ENCODE measurements at places on chromosomes 6 and 20. TPM values are rescaled to one million over a fixed set of nuclear protein-coding genes. Genes with fewer than 3 reads are reported as not detected.

Gene TRIM15
- not detected for polyA plus RNA-seq

Gene CPXM1
- polyA plus RNA-seq, result 0.64 TPM

Gene FNDC11
- 1.8 TPM for polyA plus RNA-seq

Gene SAMD3
- polyA plus RNA-seq, result 3.0 TPM

Gene SPTLC3
- polyA plus RNA-seq, result 0.50 TPM

Gene GNRH2
- polyA plus RNA-seq, result not detected

Gene KHDC1
- polyA plus RNA-seq, result 1.0 TPM

Gene TFAP2D
- polyA plus RNA-seq, result not detected

Gene XKR7
- polyA plus RNA-seq, result 0.02 TPM

Gene ASIP
- polyA plus RNA-seq, result 1.7 TPM

Gene OR2H1
- not detected for polyA plus RNA-seq

Gene VSTM2L
- 1.7 TPM for polyA plus RNA-seq

Gene BTNL2
- not detected for polyA plus RNA-seq

Gene LSM14B
- polyA plus RNA-seq, result 15.0 TPM

DNA sequence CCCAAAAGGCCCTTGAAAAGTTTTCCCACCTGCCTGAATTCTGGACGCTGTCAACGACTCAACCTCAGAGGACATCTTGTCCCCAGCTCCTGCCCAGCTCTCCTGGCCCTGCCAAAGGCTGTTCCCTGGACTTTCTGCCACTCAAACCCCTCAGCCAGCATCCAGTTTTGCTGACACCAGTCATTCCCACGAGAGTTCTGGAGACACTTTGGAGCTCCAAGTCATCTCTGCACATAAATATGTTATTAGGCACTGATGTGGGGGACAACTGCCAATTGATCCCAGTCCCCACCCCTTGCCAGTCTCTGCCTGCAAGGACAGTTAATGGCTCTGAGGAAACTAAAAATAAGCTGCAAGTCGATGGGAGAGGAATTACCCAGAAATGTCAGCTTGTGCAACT, 38.9 kb upstream of the KCNB1 start:
- H3K36me3 ChIP-seq, result no peaks in the 10 kb centered on the region
- H3K27me3 ChIP-seq, result no peaks in the 10 kb centered on the region
- no peak overlapping the region for H3K27ac ChIP-seq

GRCh38 chr20:1323830-1324597, 4.9 kb downstream of the SDCBP2 start:
- H3K27me3 ChIP-seq, result no peaks in the 10 kb centered on the region
- peak overlapping the region; percentile 99 for H3K27ac ChIP-seq
- peaks cover 8% of the 10 kb centered on the region for H3K36me3 ChIP-seq
- DNase-seq, result peak; percentile 64
- H3K4me3 ChIP-seq, result no peak overlapping the region

- H3K4me1 ChIP-seq, result peaks cover 34% of the 10 kb centered on the region
- H3K36me3 ChIP-seq, result peaks cover 66% of the 10 kb centered on the region
- no peak overlapping the region for H3K4me3 ChIP-seq
- no peaks in the 10 kb centered on the region for H3K27me3 ChIP-seq
- no peak overlapping the region for H3K27ac ChIP-seq
- no peak for DNase-seq
Observed at GRCh38 chr6:3737831-3738210, 13.7 kb downstream of the PXDC1 start.

GRCh38 chr6:142842418-142843261, 102.3 kb downstream of the HIVEP2 start:
- H3K36me3 ChIP-seq, result no peaks in the 10 kb centered on the region
- H3K27me3 ChIP-seq, result no peaks in the 10 kb centered on the region
- DNase-seq, result no peak
- H3K27ac ChIP-seq, result peak overlapping the region; percentile 77
- H3K4me1 ChIP-seq, result peaks cover 94% of the 10 kb centered on the region

DNA sequence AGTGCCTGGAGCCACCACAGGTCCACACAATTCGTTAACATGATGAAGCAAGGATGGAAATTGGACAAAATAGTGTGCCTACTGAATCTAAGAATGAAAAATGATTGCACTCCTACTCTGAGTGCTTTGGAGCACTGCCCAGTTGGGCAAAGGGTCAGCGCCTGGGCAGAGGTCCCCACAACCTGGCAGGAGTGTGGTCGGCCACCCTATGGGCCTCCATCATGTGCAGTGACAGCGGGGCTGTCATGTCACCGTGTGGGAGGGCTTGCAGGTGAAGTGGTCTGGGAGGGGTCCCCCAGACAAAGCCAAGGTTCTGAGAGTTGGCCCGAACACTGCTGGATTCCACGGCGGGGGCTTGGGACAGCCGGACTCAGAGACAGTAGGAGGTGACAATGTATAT, 36.2 kb upstream of the CD93 start:
- no peak overlapping the region for H3K27ac ChIP-seq
- H3K4me3 ChIP-seq, result no peak overlapping the region
- H3K36me3 ChIP-seq, result no peaks in the 10 kb centered on the region
- H3K27me3 ChIP-seq, result no peaks in the 10 kb centered on the region
- H3K4me1 ChIP-seq, result peaks cover 69% of the 10 kb centered on the region

DNA sequence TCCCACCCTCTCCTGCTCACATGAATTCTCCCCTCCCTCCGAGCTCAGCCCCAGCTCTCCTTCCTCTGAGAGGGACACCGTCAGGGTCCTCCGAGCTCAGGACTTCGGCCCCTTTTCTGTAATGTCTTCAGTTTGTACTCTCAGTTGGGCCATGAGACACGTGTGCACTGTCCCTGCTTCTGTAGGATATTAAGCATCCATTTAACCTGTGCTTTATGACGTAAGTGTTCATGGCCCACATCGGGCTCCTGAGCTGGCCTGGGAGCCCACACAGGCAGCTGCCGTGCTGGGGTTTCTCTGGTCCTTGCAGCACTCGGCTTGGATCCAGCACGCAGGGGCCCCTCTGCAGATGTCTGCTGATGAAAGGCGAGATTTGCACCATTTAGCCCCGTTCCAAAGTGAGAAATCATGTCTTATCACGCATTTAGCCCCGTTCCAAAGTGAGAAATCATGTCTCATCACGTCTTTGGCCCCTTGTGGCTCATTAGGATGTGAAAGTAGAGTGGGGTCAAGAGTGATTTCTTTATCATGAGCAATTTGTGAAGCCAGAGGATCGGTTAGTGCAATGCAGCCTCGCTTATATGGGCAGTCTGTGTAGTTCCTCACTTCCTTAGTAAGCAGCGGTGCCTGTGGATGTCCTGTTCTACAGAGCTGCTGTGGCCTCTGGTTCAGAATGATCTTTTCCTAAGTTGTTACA, 25.3 kb downstream of the DUSP22 start:
- H3K36me3 ChIP-seq, result no peaks in the 10 kb centered on the region
- H3K27ac ChIP-seq, result peak overlapping the region; percentile 42
- H3K4me1 ChIP-seq, result peaks cover 11% of the 10 kb centered on the region
- DNase-seq, result peak; percentile 79

DNA sequence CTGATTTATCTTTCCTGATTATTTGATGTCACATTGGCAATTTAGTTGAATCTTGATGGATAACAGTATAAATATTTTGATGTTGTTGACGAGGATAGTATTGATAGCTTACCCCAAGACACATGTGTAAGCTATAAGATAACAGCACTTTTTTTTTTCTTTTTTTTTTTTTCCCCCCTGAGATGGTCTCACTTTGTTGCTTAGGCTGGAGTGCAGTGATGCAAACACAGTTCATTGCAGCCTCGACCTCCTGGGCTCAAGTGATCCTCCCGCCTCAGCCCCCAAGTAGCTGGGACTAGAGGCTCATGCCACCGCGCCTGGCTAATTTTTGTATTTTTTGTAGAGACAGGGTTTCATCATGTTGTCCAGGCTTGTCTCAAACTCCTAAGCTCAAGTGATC, 21.8 kb downstream of the MYO6 start:
- H3K27ac ChIP-seq, result no peak overlapping the region
- DNase-seq, result no peak
- H3K27me3 ChIP-seq, result no peaks in the 10 kb centered on the region
- no peaks in the 10 kb centered on the region for H3K4me1 ChIP-seq
- no peak overlapping the region for H3K4me3 ChIP-seq

DNA sequence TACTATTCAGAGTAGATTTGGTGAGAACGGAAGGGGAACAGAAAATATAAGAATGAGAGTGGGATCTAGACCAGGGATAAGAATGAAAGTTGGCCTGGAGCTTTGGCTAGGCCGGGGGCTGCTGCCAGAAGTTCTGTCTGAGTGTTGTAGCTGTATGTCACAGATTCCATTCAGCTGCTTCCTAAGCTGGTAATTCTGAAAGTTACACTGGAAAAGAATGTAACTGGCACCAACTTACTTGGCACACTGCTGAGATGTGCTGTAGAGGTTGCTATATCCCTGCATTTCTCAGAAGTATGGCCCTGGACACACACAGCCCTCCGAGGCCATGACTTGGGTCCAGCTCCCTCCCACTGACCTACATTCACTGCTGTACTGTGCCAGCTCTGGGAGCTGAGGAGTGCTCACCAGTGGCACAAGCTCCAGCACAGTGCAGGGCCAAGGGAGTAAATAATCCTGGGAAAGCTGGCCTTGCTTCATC, 25.8 kb upstream of the TMEM217 start:
- H3K4me3 ChIP-seq, result no peak overlapping the region
- no peaks in the 10 kb centered on the region for H3K27me3 ChIP-seq
- DNase-seq, result no peak
- H3K36me3 ChIP-seq, result peaks cover 52% of the 10 kb centered on the region
- H3K4me1 ChIP-seq, result no peaks in the 10 kb centered on the region
- no peak overlapping the region for H3K27ac ChIP-seq

DNA sequence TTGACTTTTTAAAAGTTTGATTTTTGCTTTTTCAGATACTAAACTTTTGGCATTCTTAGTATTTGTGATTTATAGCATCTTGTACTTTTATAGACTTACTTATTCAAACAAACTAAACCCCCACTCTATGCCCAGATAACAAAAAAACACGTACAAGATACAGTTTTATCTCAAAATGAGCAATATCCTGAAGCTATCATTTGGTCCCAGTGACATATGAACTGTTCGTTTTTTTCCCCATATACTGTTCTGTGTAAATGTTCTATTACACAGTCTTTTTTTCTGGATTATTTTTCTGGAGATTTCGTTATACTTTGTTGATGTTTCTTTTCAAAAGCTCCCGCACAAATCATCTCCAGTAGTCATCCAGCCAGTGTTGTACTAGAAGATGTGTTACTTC, 27.3 kb upstream of the SERINC3 start:
- DNase-seq, result no peak
- no peaks in the 10 kb centered on the region for H3K36me3 ChIP-seq
- no peaks in the 10 kb centered on the region for H3K27me3 ChIP-seq
- H3K27ac ChIP-seq, result peak overlapping the region; percentile 32
- H3K4me3 ChIP-seq, result no peak overlapping the region
- H3K4me1 ChIP-seq, result no peaks in the 10 kb centered on the region

GRCh38 chr6:156583083-156583482, 194.1 kb upstream of the ARID1B start:
- no peaks in the 10 kb centered on the region for H3K36me3 ChIP-seq
- DNase-seq, result no peak
- no peak overlapping the region for H3K27ac ChIP-seq
- no peaks in the 10 kb centered on the region for H3K4me1 ChIP-seq
- no peaks in the 10 kb centered on the region for H3K27me3 ChIP-seq

DNA sequence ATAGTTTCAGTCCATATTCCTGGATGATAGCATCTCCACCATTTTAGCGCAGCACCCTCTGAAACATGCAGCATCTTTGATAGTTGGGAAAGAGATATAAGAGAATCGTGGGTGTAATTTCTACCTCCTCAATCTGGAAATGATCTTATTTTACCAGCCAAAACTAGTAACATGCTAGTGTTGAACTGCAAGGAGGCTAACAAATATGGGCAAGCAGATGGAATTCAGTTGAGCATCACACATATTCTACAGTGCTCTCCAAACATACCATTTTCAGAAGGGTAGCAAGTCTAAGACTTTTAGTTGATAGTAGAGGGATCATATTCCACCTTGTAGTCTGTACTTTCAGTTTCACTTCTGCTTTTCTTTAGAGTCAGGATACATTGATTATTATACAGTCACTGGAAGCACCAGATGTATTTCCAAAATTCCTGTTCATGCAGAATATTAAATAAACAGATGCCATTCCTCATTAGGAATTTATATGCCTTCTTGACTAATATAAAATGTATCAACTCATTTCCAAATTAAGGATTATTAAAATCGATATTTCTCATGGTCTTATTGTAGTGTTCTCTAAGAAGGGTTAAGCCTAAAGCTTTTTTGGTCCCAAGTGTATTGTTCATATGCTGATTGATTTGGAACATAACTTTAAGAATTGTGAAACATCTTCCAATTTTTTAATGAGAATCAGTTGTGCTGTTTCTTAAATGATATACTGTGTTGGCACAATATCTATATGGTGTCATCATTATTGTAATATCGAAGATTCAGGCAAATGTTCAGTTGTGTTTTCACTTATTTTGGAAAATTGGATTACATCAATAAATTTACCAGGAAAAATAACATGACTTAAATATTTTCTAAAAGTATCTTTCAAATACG, 362.0 kb downstream of the CENPW start:
- no peaks in the 10 kb centered on the region for H3K36me3 ChIP-seq
- no peak for DNase-seq
- no peak overlapping the region for H3K4me3 ChIP-seq
- no peaks in the 10 kb centered on the region for H3K27me3 ChIP-seq
- H3K27ac ChIP-seq, result no peak overlapping the region
- H3K4me1 ChIP-seq, result no peaks in the 10 kb centered on the region

- peak overlapping the region; percentile 58 for H3K27ac ChIP-seq
- H3K27me3 ChIP-seq, result no peaks in the 10 kb centered on the region
- H3K4me1 ChIP-seq, result no peaks in the 10 kb centered on the region
- no peak overlapping the region for H3K4me3 ChIP-seq
Observed at GRCh38 chr6:33751771-33752645, 5.3 kb upstream of the IP6K3 start.

- no peak overlapping the region for H3K4me3 ChIP-seq
- H3K27me3 ChIP-seq, result peaks cover 48% of the 10 kb centered on the region
- peaks cover 27% of the 10 kb centered on the region for H3K4me1 ChIP-seq
- H3K27ac ChIP-seq, result no peak overlapping the region
- H3K36me3 ChIP-seq, result no peaks in the 10 kb centered on the region
Observed at GRCh38 chr20:63182425-63182824, 33.5 kb downstream of the YTHDF1 start.

DNA sequence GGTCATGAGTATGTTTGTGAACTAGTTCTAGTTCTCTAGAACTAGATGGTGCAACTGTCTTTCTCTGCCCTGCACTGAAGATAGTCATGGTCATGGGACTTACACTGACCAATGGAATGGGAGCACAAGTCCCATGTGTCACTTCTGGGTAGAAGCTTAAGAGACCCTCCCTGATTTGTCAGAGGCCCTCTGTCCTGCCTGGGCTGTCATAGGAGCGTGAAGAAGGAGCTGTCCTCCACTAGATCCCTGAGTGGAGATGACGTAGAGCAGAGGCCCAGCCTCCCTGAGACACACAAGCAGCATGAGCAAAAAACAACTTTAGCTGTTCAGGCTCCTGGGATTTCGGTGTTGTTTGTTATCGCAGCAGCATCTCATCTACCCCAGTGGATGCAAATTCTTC, 514.5 kb downstream of the PREX1 start:
- no peak overlapping the region for H3K4me3 ChIP-seq
- H3K4me1 ChIP-seq, result no peaks in the 10 kb centered on the region
- no peak for DNase-seq

GRCh38 chr6:33189164-33189563, 3.1 kb downstream of the COL11A2 start:
- H3K4me1 ChIP-seq, result peaks cover 23% of the 10 kb centered on the region
- peaks cover 6% of the 10 kb centered on the region for H3K36me3 ChIP-seq
- no peak for DNase-seq
- peaks cover 80% of the 10 kb centered on the region for H3K27me3 ChIP-seq
- H3K4me3 ChIP-seq, result no peak overlapping the region
- H3K27ac ChIP-seq, result no peak overlapping the region

Measured in spleen (tissue), 13 donors.